ENCODE measurements at places on chromosomes 16 and 17. TPM values are rescaled to one million over a fixed set of nuclear protein-coding genes. Genes with fewer than 3 reads are reported as not detected.

DNA sequence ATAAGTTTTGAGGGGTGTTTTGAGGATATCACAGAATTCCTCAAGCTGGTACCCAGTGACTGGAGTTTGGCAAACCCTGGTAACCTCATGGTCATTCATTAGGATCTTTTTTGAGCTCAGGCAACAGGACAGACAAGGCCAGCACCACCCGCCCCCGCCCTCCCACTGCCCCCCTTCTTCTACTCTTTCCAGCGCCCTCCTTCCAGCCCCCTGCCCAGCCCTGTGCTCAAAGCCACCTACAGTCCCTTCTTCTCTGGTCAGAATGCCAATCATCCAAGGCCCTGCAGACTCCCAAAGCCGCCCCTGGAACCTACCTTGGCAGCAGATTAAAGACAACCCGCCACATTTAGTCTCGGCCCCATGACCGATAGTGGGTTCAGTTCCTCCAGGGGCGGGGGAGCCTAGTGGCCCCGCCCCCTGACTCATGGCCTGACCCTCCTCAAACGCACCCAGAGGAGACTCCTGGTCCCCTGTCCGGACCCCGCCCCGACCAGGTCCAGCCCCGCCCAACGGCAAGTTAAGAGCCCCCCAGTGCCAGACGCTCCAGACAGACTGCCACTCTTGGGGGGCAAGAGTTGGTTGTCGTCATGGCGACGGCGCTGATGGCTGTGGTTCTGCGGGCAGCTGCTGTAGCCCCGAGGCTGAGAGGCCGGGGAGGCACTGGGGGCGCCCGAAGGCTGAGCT is at the start of gene NAGS:
Gene NAGS, plus strand, starts transcription at position 546 of the 684 bp plus-strand sequence. Its CDS starts 42 bp downstream, at position 588.
- H3K4me1 ChIP-seq, result no peaks in the 10 kb centered on the region
- no peaks in the 10 kb centered on the region for H3K36me3 ChIP-seq
- no peaks in the 10 kb centered on the region for H3K27me3 ChIP-seq
- no peak for DNase-seq

DNA sequence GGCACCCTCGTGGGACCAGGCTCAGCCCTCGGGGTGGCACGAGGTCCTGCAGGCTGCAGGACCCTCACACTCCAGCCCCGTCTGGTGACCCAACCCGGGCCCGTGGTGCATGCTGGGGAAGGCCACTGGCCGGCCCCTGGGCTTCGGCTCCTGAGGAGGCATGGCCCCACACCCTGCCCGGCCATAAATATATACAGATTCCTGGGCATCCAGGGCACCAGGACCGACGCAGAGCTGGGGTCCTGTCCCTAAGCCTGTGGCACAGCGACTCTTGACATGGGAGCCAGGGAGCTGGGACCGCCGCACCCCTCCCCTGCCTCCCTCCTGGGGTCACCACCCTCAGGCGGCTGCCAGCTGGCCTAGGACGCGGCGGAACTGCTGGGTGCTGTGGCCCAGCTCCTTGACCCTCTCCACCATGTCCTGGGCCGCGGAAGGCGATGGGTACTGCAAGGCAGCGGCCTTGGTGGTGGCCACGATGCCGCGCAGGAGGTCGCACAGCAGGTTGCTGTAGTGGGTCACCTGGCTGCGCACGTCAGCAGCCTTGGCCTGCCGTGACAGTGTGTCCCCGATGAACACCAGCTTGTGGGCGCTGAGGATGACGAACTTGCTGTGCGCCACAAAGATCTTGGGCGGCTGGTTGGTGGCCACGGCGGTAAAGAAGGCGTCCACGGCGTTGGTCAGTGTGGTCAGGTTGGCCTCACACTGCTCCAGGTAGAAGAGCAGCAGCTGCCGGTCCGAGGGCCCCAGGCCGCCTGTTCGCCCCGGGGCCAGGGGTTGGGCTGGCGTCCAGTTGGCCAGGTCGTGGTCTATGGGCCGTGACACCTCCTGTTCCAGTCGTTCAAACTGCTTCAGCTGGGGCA is 10.6 kb downstream of the CTRB1 start:
- peaks cover 4% of the 10 kb centered on the region for H3K4me1 ChIP-seq
- H3K36me3 ChIP-seq, result no peaks in the 10 kb centered on the region
- no peak overlapping the region for H3K27ac ChIP-seq
- no peaks in the 10 kb centered on the region for H3K27me3 ChIP-seq

SMTNL2 gene
- 0.16 TPM for total RNA-seq

GRCh38 chr17:77279448-77280303 is 138.9 kb downstream of the SEC14L1 start:
- H3K27me3 ChIP-seq, result no peaks in the 10 kb centered on the region
- DNase-seq, result no peak
- no peak overlapping the region for H3K4me3 ChIP-seq
- H3K4me1 ChIP-seq, result peaks cover under 1% of the 10 kb centered on the region
- H3K27ac ChIP-seq, result no peak overlapping the region

- H3K27ac ChIP-seq, result peak within 1 kb of the TSS; percentile 86
- no peaks in the 10 kb centered on the region for H3K4me1 ChIP-seq
- no peaks in the 10 kb centered on the region for H3K27me3 ChIP-seq
Measured at GRCh38 chr16:69726313-69727060, at the start of gene NQO1. TSS of gene NQO1 (minus strand) at chr16:69726560. CDS start at chr16:69726439, 121 bp downstream.

DNA sequence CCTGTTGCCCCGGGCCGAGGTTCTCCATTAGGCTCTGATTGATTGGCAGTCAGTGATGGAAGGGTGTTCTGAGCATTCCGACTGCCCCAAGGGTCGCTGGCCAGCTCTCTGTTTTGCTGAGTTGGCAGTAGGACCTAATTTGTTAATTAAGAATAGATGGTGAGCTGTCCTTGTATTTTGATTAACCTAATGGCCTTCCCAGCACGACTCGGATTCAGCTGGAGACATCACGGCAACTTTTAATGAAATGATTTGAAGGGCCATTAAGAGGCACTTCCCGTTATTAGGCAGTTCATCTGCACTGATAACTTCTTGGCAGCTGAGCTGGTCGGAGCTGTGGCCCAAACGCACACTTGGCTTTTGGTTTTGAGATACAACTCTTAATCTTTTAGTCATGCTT is 74.2 kb downstream of the HAPSTR1 start:
- H3K36me3 ChIP-seq, result no peaks in the 10 kb centered on the region
- H3K4me1 ChIP-seq, result no peaks in the 10 kb centered on the region
- DNase-seq, result no peak
- no peak overlapping the region for H3K4me3 ChIP-seq
- no peaks in the 10 kb centered on the region for H3K27me3 ChIP-seq

DNA sequence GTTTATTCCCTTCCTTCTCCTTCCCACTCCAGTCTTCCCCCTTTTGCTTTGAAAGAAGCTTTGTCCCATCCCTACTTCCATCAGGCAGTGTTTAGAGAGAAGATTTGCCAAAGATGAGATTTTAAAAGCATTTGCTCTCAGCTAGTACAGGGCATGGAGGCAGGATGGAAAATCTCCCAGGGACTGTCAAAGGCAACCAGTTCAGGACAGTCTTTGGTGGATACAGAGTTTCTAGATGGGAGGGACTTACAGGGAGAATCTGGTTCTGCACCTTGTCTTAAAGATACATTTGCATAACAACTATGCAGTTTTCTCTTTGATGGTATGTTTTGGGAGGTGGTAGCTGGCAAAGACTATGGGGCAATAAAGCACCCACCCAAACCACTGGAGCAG is 26.2 kb downstream of the CHD9 start:
- peak overlapping the region; percentile 41 for H3K4me3 ChIP-seq
- peaks cover 9% of the 10 kb centered on the region for H3K4me1 ChIP-seq
- DNase-seq, result no peak
- H3K27me3 ChIP-seq, result no peaks in the 10 kb centered on the region
- H3K27ac ChIP-seq, result peak overlapping the region; percentile 84

QRICH2 gene
- 3.8 TPM for total RNA-seq

DNA sequence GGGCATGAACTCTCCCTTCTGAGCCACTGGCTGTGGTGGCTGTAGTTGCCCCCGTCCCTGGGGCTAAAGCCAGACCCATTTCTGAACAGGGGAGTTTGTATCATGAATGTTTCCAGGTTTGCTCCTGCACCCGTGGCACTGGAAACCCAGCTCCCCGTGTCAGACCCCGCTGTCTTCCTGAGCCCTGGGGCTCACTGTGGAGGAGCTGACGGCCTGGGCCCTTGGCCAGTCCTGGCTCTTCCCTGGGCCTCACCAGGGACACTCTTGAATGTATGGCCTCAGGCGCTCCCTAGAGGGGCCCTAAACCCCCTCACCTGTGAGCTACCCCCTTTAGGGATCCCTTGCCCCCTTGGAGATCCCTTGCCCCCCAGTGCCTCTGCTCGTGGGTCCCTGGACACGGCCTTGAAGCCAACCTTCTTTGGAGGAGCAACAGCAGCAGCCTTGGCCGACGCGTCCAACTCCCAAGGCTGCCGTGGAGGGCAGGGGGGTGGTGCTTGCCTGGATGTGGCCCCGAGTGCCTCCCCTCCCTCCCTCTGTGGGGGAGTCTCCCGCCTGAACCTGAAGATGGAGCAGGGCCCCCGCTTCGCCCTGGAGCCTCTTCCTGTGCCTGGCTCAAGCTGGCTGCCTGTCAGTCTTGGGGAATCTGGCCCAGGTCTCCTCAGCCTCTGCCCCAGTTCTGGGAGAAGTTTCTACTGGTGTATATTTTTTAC is 15.9 kb downstream of the CASKIN2 start:
- H3K36me3 ChIP-seq, result no peaks in the 10 kb centered on the region
- no peak overlapping the region for H3K4me3 ChIP-seq
- H3K27ac ChIP-seq, result peak overlapping the region; percentile 58

DNA sequence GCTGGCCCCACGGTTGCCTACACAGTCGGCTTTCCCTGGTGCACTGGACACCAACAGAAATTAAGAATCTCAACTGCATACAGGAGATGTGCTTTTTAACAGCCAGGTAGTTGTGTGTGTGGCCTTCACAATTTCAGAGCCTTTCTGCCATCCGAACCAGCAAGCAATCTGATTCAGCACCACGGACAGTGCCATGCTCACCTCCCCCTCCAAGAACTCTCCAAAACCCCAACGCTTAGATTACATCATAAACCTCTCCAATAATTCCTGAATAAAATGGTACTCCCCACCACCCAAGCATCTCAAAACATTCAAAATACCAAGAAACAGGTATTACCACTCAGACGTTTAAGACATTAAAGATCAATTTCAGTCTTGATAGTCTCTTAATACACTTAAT is 31.8 kb downstream of the USP7 start:
- H3K4me1 ChIP-seq, result no peaks in the 10 kb centered on the region
- no peak for DNase-seq
- H3K36me3 ChIP-seq, result no peaks in the 10 kb centered on the region
- H3K4me3 ChIP-seq, result no peak overlapping the region
- no peaks in the 10 kb centered on the region for H3K27me3 ChIP-seq

DRC3 gene
- 10.5 TPM for total RNA-seq

DNA sequence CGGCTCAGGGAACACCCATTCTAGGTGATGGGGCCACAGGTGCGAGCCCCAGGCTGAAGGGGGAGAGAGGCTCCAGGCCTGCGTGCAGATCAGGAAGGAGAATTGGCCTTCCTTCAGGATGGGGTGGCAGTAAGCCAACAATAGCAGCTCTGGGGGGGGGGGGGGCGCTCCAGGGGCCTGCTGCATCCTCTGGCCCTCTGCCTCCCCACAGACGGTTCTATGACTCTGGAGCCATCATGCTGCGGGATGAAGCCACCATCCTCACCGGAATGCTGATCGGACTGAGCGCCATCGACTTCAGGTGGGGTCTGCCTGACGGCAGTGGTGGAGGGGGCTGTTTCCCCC is 6.1 kb downstream of the RUNDC3A start:
- H3K27me3 ChIP-seq, result peaks cover 40% of the 10 kb centered on the region
- H3K27ac ChIP-seq, result no peak overlapping the region
- H3K4me3 ChIP-seq, result no peak overlapping the region
- H3K4me1 ChIP-seq, result no peaks in the 10 kb centered on the region
- DNase-seq, result no peak

DNA sequence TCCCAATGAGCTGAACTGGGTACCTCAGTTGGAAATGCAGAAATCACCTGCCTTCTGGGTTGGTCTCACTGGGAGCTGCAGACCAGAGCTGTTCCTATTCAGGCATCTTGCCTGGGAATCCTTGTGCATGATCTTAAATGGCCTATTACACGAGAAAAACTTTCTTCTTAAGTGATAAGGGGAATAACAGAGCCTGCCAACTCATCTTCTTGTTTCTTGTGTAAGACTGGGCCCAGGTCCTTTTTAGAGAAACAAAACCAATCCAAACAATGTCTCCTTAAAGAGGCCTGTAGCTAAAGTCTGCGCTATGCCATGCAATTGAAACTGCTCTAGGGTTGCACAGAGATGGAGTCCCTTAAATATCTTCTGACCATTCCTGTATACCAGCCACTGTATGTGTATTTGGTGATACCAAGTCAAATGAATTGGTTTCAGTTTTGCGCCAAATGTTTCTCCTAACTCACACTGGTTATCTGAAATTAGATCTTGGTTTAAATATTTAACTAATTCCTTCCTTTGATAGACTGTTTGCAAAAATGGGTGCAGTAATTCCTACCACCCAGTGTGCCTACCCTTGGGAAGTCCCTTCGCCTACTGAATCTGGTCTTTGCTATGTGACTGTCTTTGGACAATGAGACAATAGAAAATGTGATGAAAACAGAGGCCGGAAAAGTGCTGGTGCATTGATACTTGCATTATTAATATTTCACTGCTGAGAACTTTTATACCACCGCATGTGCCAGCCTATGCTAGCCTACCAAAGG is 6.5 kb upstream of the CCL23 start:
- DNase-seq, result no peak
- H3K4me3 ChIP-seq, result no peak overlapping the region
- no peaks in the 10 kb centered on the region for H3K27me3 ChIP-seq

DNA sequence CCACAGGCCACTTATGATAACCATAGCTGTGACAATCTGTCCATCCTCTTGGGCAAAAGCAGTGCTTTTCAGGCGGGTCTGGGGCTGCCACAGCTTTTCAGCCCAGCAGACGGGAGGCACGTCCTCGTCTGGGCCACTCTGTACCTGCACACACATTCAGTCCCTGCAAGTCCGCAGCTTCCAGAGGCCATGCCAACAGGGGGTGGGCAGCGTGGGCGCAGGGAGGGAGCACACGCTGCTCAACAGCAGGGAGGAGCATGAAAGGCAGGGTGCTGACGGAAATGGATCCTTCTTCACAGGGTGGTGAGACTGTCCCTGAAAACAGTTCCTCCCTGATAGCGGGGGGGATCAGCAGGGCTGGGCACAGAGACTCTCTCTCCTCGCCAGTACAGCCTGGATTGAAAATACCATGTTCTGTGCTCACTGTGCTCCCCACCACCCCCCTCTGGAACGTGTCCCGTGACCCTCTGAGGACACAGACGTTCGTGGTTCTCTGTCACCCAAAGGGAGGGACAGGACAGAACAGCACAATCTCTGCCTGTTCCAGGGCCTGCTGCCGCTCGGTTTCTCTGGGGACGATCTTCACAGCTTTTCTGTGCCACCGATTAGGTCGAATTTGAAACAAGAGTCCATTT is 41.7 kb downstream of the PEMT start:
- no peaks in the 10 kb centered on the region for H3K27me3 ChIP-seq
- no peak for DNase-seq
- no peaks in the 10 kb centered on the region for H3K36me3 ChIP-seq
- H3K4me1 ChIP-seq, result no peaks in the 10 kb centered on the region
- H3K4me3 ChIP-seq, result no peak overlapping the region

DNA sequence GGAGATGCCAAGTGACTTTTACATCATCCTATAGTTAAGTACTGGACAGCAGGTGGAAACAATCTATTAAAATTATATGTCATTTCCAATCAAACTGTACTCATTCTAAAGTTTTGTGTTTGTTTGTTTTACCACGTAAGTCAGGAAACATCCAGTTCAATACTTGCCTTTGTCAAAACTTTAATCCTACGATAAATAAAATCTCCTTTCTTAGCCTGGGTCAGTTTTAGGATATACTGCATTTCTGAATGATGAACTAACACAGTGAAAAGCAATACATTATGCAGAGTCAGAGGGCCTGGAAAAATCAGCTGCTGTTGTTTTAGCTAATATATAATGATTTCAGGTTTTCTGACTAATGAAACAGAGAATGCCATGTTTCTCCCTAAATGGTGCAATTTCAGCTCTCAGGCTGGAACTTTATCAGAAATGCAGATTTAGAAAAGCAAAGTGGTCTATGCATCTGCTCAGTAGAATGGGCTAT is 756.4 kb downstream of the CDH11 start:
- H3K27me3 ChIP-seq, result no peaks in the 10 kb centered on the region
- no peaks in the 10 kb centered on the region for H3K4me1 ChIP-seq
- DNase-seq, result no peak
- no peak overlapping the region for H3K4me3 ChIP-seq
- H3K36me3 ChIP-seq, result no peaks in the 10 kb centered on the region
- H3K27ac ChIP-seq, result no peak overlapping the region
